ENCODE measurements at places on chromosomes 5 and 9. TPM values are rescaled to one million over a fixed set of nuclear protein-coding genes. Genes with fewer than 3 reads are reported as not detected.
A peak's percentile ranks its signal among the peaks of the same experiment; 100 is the strongest.

DNA sequence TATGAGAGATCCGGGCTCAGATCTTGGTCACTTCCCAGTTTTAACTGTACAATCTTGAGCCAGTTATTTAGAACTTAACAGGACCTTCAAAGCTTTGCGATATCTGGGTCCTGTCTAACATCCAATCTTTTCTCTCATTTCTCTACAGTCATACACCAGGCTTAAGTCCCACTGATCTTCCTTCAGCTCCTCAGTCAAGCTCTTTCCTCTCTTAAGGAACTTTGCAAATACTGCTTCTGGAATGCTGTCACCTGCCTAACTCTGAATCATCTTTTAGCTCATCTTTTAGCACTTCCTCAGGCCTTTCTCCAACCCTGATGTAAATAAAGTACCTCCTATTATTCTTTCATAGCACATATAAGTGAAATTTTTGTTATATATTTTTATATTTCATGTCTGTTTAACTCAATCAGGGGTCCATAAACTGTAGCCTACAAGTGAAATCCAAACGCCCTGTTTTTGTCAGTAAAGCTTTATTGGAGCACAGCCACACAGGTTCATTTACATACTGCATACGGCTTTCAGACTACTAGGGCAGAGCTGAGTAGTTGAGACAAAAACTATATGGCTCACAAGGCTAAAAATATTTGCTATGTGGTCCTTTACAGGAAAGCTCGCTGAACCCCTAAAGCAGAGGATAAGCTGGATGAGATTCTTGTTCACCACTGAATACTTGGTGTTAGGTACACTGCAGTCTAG is 63.5 kb downstream of the MEF2C start:
- no peak for DNase-seq

DNA sequence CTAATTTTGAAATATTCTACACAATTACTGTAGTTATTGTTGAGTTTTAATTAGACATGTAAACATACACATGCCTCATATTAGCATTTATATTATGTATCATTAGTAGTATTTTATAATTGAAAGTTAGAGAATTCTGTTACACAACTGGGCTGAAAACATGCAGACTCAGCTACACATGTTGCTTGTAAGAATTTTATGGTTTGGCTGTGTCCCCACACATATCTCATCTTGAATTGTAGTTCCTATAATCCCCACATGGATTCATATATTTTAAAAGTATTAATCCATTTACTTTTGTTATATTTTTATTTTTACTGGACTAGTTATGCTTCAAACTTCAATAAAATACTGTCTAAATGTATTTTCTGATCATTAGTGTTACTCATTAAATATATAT is 2075.3 kb upstream of the C9orf72 start:
- no peak for DNase-seq

- DNase-seq = no peak
These were observed 75.0 kb upstream of the HSPA9 start for GRCh38 chr5:138650196-138650595.

- no peak for DNase-seq
These were observed 93.6 kb upstream of the TLE4 start for GRCh38 chr9:79477955-79478771.

- no peak for DNase-seq
These were observed 35.8 kb upstream of the SPRY4 start for GRCh38 chr5:142360607-142361120.

DNA sequence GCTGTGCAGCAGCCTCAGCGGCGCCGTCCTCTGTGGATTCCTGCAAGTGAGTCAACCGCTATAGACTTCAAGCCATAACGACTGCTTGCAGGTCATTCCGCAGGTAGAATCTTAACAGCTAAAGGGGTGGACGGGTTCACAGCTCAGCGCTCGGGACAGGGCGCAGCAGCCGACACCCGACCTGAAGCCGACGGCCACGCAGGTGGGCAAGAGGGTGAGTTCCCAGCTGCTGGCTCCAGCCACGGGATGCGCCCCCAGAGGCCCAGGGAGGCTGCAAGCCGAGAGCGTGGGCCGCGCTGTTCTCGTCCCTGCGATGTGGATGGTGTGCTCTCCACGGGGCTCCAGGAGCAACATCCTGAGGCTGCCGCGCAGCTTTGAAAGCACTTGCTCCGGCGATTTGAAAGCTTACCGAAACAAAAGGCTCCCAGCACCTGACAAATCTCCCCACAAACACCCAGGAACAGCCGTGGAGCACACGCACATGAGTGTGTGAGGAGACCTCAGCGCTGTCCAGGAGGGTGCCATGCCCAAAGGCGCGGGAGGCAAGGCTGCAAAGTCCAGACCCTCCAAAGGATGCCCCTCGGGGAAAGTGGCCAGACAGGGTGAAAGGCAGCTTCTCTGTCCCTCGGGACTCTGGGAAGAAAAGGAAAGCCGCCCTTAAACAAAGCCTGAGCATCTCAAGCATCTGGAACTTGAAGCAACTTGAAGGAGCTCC is 48.7 kb downstream of the EXD3 start:
- DNase-seq = no peak

- DNase-seq = no peak
These were observed 34.0 kb downstream of the PTPN3 start for GRCh38 chr9:109463924-109464625.

DNA sequence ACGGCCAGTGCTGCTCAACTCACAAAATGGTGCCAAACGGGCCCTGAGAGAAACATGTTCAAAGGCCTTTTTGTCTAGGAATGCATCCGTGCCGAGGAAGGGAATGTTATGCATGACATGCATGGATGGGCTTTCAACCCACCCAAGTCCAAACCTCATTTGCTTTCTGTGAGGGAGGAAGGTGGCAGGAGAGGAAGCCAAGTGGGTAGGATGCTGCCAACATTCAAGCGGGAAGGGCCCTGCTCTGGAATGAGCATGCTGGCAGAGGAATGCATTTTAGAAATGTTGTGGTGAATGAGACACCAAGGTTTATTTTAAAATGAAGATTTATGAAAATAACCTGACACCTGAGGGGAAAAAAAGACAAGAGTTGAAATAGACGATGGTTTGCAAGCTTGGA is 479.1 kb downstream of the CCDC171 start:
- DNase-seq = no peak

GRCh38 chr9:27560457-27560856 is 12.8 kb downstream of the C9orf72 start:
- no peak for DNase-seq

- no peak for DNase-seq
These were observed 124.8 kb downstream of the RGS3 start for GRCh38 chr9:113588242-113588810.

- peak; percentile 58 for DNase-seq
These were observed 75.4 kb downstream of the CFAP77 start for GRCh38 chr9:132485393-132485792.

DNA sequence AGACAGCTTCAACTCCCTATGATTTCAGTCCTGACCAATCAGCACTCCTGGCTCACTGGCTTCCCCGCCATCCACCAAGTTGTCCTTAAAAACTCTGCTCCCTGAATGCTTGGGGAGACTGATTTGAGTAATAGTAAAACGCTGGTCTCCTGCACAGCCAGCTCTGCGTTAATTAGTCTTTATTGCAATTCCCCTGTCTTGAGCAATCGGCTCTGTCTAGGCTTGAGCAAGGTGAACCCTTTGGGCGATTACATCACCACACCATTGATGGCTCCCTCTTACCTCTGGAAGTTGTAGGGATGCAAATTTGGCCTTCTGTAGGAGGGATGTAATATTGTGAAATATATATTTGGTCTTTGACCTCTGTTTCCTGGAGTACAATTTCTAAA is 2.9 kb upstream of the SLC23A1 start:
- DNase-seq = peak; percentile 28

- no peak for DNase-seq
These were observed 60.6 kb downstream of the TMEM174 start for GRCh38 chr5:73233461-73234203.

DNA sequence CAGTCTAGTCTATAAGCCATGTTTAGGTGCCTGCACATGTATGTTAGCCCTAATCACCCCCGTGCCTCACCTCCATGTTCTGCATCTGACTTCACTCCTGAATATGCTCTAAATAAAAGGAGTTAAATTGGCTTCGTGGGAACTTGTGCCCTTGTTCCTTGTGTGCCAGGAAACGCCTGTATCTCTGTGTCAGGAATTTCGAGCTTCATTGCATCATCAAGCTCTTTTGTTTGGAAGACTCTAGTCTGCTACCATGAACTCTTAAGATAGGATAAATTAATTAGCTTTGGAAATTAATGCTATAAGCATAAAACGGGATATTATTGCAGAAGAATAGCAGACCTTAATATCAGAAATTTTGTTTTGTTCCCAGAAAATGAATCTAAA is 99.2 kb downstream of the ADCY2 start:
- no peak for DNase-seq

DNA sequence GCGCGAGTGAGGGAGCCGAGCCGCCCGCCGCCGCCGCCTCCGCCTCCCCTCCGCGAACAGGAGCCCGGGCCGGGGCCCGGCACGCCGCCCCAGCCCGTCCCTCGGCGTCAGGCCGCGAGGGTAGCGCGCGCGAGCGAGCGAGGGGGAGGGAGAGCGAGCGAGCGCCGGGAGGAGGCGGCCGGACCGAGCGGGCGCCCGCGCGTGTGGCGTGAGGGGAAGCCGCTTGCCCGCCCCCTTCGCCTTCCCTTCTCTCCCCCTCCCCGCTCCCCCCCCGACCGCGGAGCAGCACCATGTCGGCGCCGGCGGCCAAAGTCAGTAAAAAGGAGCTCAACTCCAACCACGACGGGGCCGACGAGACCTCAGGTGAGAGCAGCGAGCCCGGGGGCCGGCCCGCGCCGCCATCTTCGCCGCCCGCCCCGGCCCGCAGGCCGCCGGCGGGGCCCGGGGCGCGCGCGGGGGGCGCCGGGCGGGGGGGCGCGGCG is 312 bp downstream of the SET start:
- no peak for DNase-seq

DNA sequence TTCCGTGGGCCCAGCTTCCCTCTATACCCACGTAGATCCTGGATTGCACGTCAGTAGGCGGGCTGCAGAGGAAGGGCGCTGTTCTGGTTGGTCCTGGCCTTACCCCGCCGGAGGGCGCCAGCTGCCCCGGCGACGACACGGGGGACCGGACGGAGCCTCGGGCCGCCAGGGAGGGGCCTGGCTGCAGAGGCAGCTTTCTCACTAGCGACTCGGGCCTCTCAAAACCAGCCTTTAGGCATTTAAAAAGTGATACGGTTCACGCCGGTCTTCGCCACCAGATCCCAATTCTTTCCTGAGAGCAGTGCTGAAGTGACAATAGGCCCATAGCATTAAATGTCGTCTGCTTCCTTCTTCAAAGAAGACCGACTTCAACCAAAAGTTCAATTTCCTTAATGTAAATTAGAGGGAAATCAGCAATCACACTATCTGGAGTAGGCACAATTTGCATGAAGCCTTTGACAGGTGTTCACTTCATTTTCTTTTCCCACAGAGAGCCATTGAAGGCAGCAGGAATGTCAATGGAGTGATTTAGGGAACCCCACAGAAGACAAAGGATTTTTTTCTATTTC is 17.6 kb upstream of the UBE2D2 start:
- DNase-seq = peak; percentile 87

- DNase-seq = no peak
These were observed 98.4 kb downstream of the COX7C start for GRCh38 chr5:86716121-86716520.

DNA sequence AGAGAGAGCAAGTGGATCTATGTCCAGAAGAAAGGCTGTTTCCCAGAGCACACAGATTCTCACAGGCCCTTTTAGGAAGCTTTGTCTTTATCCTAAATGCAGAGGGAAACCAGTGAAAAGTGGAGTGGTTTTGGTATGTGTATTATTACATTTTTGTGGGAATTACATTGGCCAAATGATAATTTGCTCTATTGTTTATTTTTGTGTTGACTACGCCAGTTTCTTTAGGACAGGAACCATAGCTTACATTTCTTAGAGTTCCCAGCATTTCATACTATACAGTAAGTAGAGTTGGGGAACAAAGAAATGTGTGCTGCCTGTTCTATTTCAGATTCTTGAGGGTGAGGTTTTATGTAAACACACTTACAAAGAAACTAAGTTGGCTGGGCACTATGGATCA is 29.4 kb upstream of the SPATA31D4 start:
- DNase-seq = no peak

KIF20A gene
- total RNA-seq = 1.1 TPM

KCNT1 gene
- total RNA-seq = 0.28 TPM

INSL4 gene
- total RNA-seq = not detected

GNA14 gene
- total RNA-seq = 5.2 TPM

CORO2A gene
- total RNA-seq = 1.2 TPM

SPATA31D4 gene
- total RNA-seq = not detected
